GM23338 (cell line): ENCODE measurements at places on chromosomes 5 and 9. TPM values are rescaled to one million over a fixed set of nuclear protein-coding genes. Genes with fewer than 3 reads are reported as not detected.
A peak's percentile ranks its signal among the peaks of the same experiment; 100 is the strongest.

FOXD4 gene
- total RNA-seq = 0.31 TPM in 1 of 2 replicates, not detected in the other

HAVCR2 gene
- 0.49 and 3.4 TPM in 2 replicates for total RNA-seq

SEMA6A gene
- 355 and 400 TPM in 2 replicates for total RNA-seq

DNA sequence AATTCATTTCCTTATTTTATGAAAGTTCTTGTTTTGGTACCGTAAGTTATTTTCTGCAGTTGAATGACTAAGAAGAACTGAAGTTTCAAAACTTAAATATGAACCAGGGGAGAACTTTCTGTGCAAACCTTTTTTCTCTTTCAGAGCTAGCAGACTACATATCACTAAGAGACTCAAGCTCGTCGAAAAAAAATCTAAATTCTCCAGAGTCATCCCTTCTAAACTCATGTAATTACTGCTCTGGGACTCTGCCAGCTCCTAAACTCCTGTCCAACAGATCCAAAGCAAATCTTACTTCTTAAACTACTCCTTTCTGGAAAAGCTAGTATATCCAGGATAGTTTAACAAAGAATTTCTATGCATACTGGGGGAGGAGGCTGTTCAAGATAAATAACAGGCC lies 87.0 kb upstream of the NR5A1 start:
- no peak for DNase-seq

GPRIN1 gene
- total RNA-seq = 11.7 and 14.6 TPM in 2 replicates

GRCh38 chr5:17046320-17046719 lies 110.2 kb upstream of the MYO10 start:
- DNase-seq = no peak

DNA sequence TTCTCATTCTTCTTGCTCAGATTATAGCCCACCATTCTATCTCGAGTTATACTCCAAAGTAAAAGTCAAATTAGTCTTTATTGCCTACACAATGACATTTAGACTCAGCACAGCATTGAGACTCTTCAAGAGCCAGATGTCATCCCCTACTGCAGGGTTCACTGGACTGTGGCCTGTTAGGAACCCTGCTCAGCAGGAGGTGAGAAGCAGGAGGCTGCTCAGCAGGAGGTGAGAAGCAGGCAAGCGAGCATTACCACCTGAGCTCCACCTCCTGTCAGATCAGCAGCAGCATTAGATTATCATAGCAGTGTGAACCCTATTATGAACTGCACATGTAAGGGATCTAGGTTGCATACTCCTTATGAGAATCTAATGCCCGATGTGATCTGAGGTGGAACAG lies 12.7 kb upstream of the LIFR start:
- no peak for DNase-seq

DNA sequence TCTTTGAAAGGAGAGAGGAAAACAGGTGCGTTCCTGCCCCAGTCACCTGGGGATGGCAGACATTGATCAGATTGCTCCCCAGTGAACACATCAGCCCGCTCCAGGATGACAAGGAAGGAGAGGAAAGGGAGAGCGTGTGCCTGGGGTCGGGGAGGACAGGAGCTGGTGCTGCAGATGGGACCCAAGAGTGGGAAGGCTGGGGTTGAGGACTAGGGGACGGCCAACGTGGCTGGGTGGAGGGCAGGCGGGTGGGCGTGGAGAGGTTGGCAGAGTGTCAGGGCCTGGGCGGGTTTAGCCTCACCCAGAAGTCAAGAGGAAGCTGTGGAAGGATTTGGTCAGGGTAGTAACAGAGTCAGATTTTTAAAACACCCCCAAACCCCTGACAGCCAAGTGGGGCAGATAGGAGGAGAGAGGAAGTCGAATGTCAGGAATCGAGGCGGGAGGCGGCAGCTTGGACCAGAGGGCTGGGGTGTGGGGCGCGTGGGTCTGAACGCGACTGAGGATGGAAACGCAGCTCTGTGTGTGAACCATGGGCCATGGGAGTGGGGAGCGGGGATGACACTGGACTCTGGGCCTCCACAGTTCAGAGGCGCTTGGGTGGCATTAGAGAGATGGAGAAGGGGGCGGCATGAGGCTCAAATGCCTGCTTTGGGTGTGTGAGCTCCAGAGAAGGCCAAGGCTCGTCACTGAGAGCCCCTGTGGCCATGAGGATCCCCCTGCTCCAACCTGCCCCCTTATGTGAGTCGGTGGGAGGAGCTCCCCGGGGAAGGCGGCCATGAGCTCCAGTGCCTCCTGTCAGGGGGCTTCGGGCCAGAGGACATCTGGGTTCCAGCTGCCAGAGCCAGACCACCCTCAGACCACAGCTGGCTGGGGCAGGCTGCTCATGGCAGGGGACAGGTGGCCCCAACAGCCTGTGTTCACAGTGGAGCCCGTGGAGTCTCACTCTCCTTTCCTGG lies 24.6 kb downstream of the LAMC3 start:
- no peak for DNase-seq

LECT2 gene
- total RNA-seq = not detected in 2 replicates

LCN15 gene
- total RNA-seq = 0.54 and 0.90 TPM in 2 replicates

- peak; percentile 84 for DNase-seq
These were observed at the start of gene PLPP7 for GRCh38 chr9:131289301-131290035. Gene PLPP7, plus strand, starts transcription at chr9:131289723. Its CDS starts 275 bp downstream, at chr9:131289998.

ZNF354C gene
- total RNA-seq = 9.8 and 11.3 TPM in 2 replicates

GRCh38 chr5:160366230-160366629 lies 4.2 kb downstream of the C1QTNF2 start:
- DNase-seq = no peak

SSNA1 gene
- 91.5 and 132 TPM in 2 replicates for total RNA-seq

GRCh38 chr9:78666818-78667414 lies 370.0 kb downstream of the PSAT1 start:
- DNase-seq = no peak

NPR3 gene
- 0.04 and 0.07 TPM in 2 replicates for total RNA-seq

DNA sequence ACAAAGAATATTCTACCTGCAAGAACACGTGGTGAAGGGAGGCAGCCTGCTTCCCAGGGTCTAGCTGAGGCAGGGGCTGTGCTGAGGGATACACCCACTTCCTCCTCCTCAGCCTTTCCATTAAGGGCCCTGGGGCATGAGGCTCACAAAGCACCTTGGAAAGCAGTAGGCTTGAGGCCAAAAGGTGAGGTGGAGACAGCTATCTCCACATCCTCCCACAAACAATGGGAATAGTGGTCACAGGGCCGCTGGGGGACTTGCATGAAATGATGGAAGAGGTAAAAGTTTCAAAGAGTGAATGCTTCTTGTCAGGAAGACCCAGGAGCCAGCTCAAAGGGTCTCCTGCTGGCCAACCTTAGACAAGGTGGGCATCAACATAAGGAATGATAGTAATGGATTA lies 207.9 kb downstream of the CDK5RAP2 start:
- DNase-seq = no peak

DNA sequence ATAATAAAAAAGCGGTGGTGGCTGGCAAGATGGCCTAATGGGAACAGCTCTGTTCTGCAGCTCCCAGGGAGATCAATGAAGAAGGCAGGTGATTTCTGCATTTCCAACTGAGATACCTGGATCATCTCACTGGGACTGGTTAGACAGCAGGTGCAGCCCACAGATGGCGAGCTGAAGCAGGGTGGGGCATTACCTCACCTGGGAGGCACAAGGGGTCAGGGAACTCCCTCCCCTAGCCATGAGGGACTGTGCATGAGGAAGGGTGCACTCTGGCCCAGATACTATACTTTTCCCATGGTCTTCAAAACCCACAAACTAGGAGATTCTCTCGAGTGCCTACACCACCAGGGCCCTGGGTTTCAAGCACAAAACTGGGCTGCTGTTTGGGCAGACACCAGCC lies 45.6 kb upstream of the PTGER4 start:
- no peak for DNase-seq

DNA sequence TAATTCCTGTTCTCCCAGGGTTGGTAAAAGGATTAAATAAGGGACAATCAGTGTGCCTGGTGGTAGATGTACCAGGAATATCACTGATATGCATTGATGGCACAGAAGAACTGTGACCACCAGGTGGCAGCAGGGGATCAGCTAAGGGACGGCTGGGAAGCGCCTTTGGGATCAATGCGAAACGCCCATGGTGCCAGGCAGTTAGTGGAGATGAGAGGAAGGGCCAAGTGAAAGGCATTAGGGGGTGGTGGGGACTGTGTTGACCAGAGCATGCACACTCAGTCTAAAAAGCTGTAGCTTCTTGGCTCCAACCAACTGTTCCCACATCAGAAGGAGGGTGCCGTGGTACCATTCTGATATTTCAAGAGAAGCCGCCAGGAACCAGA lies 55.6 kb downstream of the ARHGEF37 start:
- DNase-seq = peak; percentile 96

AMBP gene
- total RNA-seq = 1.3 and 4.0 TPM in 2 replicates

TAF11L9 gene
- not detected in 2 replicates for total RNA-seq

GRCh38 chr5:116546033-116546742 lies 28.4 kb downstream of the SEMA6A start:
- no peak for DNase-seq

DNA sequence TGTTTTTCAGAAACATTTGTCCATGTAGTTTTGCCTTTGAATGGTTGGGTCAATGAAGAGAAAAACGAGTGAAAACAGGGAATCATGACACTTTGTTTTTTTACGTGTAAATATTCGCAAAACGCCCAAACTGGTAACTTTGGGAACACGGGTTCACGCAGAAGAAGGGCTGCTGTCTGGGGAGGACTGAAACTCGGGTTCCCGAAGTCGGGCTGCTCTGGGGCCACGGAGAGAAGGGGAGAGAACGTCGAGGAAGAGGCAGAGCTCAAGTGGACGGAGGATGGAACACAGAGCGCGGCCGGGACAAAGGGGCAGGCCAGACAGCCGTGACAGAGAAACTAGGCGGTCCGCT lies 478 bp upstream of the SETD9 start:
- DNase-seq = no peak

GRCh38 chr9:91075279-91075678 lies 273.7 kb downstream of the SYK start:
- no peak for DNase-seq

FRRS1L gene
- 0.78 and 1.1 TPM in 2 replicates for total RNA-seq

DNA sequence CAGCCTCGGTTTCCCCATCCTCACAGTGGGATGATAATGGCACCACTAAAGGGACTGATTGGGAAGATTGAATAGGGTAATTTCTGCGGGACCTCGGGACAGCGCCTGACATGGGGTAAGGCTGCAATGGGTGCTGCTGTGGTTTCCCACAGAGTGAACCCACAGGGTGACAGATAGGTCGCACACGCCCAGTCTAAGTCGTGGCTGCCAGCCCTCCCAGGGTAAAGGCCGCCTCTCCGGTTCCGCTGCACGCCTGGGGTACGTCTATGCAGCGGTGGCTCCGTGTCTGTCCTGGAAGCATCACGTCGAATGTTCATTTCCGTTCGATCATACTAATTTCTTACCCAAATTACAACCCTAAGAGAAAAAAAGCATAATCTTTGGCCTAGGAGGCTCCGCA lies 631 bp downstream of the CFAP77 start:
- DNase-seq = no peak

- DNase-seq = no peak
These were observed 83.0 kb downstream of the DMRTA1 start for GRCh38 chr9:22529426-22530199.

DNA sequence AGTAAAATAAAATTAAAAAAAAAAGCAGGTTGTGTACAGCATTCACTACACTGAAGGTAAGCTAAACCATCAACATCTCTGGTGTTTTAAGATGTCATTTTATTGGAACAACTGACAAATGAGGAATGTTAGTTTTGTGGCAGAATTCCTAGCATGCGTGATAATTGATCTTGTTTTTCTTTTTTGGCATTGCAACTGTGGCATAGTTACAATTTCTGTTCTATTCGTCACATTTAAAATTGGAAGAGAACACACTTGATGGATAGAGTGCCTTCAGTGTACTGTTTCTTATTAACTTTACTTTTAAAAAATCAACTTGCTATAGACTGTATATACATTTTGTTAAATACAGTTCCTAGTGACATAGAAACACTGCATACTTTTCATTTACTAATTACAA lies 43.6 kb upstream of the TNFSF15 start:
- no peak for DNase-seq

- DNase-seq = no peak
These were observed 38.9 kb downstream of the GABRB2 start for GRCh38 chr5:161507591-161507990.

PCDHGC4 gene
- total RNA-seq = 2.3 and 3.0 TPM in 2 replicates

MPDZ gene
- total RNA-seq = 37.0 and 43.1 TPM in 2 replicates
